ENCODE measurements at places on chromosomes 6 and 20.

GRCh38 chr6:19219931-19220330 lies 617.2 kb upstream of the ID4 start:
- peaks cover 1% of the 10 kb centered on the region for H3K36me3 ChIP-seq
- DNase-seq = no peak
- no peaks in the 10 kb centered on the region for H3K4me1 ChIP-seq
- H3K27me3 ChIP-seq = no peaks in the 10 kb centered on the region
- no peak overlapping the region for H3K27ac ChIP-seq

GRCh38 chr6:105021399-105021798 lies 64.5 kb downstream of the LIN28B start:
- peaks cover 45% of the 10 kb centered on the region for H3K27me3 ChIP-seq
- H3K4me3 ChIP-seq = no peak overlapping the region
- H3K36me3 ChIP-seq = no peaks in the 10 kb centered on the region
- no peak overlapping the region for H3K27ac ChIP-seq

GRCh38 chr6:21599051-21599696 lies 5.6 kb downstream of the SOX4 start:
- peaks cover 13% of the 10 kb centered on the region for H3K36me3 ChIP-seq
- peaks cover 23% of the 10 kb centered on the region for H3K4me1 ChIP-seq
- H3K27me3 ChIP-seq = peaks cover 57% of the 10 kb centered on the region
- H3K27ac ChIP-seq = no peak overlapping the region
- no peak overlapping the region for H3K4me3 ChIP-seq

DNA sequence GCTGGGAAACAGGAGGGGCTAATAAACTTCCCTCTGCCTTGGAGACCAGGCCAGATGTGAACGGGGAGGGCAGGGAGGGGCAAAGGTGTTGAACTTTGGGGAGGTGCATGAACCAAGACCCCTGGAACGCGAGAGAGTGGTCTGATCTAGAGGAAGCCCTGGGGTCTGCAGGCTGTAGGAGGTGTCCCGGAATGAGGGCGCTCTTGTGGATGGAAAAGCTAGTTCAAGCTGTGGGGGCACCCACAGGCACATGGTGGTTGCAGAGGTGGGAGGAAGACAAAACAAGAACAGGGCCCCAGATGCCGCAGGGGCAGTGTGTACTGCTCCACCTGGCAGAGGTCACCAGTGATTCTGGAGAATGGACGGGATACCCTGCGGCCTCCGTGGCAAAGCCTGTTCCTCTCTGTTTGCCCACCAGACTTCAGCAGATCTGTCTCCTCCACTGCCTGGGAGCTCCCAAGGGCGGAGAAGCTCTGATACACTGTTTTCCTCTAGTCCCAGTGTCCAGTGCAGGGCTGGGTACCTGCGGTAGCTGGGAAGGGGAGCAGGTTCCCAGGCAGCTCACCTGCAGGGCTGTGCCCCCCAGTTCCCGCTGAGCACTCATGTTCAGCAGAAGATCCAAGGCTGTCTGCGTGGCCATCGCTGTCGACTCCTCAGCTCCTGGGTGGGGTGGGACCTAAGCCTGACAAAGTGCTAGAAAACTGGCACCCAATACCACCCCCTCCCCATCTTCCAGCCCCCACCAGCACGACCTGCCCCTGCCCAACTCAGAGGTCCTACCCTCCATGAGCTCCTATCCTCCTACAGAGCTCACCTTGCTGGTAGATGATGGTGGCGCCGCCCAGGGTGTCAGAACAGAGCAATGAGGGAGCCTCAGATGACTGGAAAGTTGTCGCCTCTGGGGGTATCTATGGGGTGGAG lies 14.7 kb downstream of the ZNF335 start:
- H3K4me3 ChIP-seq = no peak overlapping the region
- DNase-seq = no peak
- no peak overlapping the region for H3K27ac ChIP-seq
- H3K36me3 ChIP-seq = peaks cover 59% of the 10 kb centered on the region
- H3K27me3 ChIP-seq = no peaks in the 10 kb centered on the region

All from central memory CD8-positive, alpha-beta T cell (primary cell).